ENCODE measurements at places on chromosomes 1 and 21. TPM values are rescaled to one million over a fixed set of nuclear protein-coding genes. Genes with fewer than 3 reads are reported as not detected.

The GJB4 gene
- total RNA-seq, result not detected

GRCh38 chr21:33948096-33948950, 32.7 kb upstream of the ATP5PO start:
- H3K27ac ChIP-seq, result peak overlapping the region; percentile 98
- peak overlapping the region; percentile 72 for H3K4me3 ChIP-seq
- H3K36me3 ChIP-seq, result peaks cover 64% of the 10 kb centered on the region
- peaks cover 5% of the 10 kb centered on the region for H3K27me3 ChIP-seq
- H3K4me1 ChIP-seq, result peaks cover 84% of the 10 kb centered on the region
- DNase-seq, result peak; percentile 83

DNA sequence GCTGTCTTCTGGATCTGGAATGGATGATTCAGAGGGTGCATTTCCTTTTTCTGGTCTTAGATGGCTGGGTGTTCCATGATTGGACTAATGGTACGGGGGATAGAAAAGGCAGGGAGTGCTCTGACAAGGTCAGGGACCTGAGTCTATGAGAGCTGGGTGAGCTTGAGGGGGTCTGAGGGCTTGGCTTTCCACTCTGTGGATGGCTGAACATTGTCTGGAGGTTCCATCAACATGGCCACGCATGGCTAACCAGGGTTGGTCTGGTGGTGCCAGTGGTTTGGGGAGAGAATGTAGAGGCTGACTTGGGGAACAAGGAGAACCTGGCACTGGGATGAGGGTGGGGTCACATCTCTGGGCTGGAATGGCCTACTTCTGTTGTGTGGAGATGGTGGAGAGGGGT, 41.5 kb upstream of the TSPAN2 start:
- no peaks in the 10 kb centered on the region for H3K27me3 ChIP-seq
- no peaks in the 10 kb centered on the region for H3K36me3 ChIP-seq
- H3K4me1 ChIP-seq, result no peaks in the 10 kb centered on the region
- no peak for DNase-seq
- H3K27ac ChIP-seq, result no peak overlapping the region
- no peak overlapping the region for H3K4me3 ChIP-seq

The PGBD5 gene
- not detected for total RNA-seq

DNA sequence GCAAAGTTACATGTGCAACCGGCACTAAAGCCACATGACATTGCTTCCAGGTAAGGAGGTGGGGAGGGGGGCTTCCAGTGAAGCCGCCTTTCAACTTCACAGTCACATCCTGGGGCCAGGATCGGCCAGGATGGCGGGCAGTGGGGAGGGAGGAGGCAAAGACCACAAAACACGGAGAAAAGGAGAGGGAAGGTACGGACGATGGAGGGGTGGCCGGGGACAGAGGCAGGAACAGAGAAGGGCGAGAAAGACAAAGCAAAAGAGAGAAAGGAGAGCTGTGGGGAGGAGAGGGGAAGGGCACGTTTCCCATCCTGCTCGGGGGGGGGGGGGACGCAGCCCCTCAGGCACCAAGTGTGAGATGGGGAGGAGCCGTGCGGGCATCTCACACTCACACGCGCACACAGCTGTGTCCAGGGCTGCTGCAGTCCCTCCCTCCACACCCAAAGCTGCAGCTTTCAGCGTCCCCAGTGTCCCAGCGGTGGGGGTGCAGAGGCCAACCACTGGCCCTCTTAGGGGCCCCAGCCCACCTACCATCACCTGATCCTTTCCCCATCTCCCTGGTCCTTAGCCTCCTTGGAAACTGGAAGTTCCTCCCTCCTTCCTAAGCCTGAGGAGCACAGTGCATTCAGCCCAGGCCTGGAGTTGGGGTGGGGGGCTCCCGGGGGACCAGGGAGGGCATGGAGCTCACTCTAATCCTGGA, 2.4 kb downstream of the SH2D5 start:
- no peak overlapping the region for H3K4me3 ChIP-seq
- no peaks in the 10 kb centered on the region for H3K36me3 ChIP-seq
- no peak overlapping the region for H3K27ac ChIP-seq
- DNase-seq, result no peak
- H3K4me1 ChIP-seq, result peaks cover 19% of the 10 kb centered on the region

The C1orf116 gene
- total RNA-seq, result 0.08 TPM

The CLDN17 gene
- not detected for total RNA-seq

DNA sequence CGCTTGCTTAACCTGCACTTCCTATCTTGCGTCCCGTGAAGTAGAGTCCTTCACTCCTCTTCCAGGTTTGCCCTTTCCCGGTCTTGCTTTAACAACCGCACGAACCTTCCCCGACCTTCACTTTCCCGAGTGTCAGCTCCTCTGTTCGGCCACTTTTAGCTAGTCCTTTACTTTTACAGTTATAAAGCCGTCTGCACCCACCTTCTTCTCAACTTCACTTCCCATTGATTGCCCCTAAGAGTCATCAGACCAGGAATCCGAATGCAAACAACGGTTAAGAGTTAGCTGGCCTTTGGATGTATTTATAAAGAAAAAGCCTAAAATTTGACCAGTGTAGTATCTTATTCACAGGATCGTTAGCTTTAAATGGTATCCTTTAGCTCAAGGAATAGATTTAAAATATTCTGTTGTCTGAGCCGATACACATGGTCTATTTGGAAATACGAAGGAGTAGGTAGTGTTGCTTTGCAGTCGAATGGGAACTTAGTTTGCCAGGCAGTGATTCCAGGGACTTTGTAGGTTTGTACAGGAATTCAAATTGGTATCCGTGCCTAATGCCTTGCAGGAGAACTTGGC, 1.4 kb downstream of the PPP2R5A start:
- peak overlapping the region; percentile 96 for H3K27ac ChIP-seq
- no peak for DNase-seq
- H3K27me3 ChIP-seq, result no peaks in the 10 kb centered on the region
- peaks cover 46% of the 10 kb centered on the region for H3K4me1 ChIP-seq

The FAM177B gene
- not detected for total RNA-seq

Data from activated naive CD8-positive, alpha-beta T cell treated with anti-CD3 and anti-CD28 coated beads for 36 hours (primary cell).